ENCODE measurements at places on chromosomes 5 and 9. TPM values are rescaled to one million over a fixed set of nuclear protein-coding genes. Genes with fewer than 3 reads are reported as not detected.

FBN2 gene
- total RNA-seq: 1.8 TPM

DNA sequence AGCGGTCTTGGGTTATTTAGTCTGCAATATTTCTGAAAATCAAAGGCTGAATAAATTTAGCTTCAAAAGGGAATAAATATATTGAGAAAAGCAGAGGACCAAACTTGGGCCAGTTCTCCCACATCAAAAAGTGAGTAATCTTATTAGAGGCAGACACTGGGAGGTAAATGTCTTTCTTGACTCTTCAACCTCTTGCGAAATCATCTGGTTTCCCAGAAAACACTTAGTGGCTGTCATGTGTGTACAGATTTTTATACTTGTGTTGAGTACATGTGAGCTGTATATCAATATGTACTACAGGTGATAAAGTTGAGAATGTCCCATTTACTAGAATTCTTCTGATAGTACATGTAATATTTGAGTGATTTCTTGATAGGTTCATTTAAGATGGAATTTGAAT lies 454.9 kb downstream of the PRR16 start:
- DNase-seq: no peak
- no peaks in the 10 kb centered on the region for H3K27me3 ChIP-seq
- H3K36me3 ChIP-seq: no peaks in the 10 kb centered on the region
- H3K27ac ChIP-seq: no peak overlapping the region
- no peaks in the 10 kb centered on the region for H3K4me1 ChIP-seq

DNAJA1 gene
- 89.5 TPM for total RNA-seq

DNA sequence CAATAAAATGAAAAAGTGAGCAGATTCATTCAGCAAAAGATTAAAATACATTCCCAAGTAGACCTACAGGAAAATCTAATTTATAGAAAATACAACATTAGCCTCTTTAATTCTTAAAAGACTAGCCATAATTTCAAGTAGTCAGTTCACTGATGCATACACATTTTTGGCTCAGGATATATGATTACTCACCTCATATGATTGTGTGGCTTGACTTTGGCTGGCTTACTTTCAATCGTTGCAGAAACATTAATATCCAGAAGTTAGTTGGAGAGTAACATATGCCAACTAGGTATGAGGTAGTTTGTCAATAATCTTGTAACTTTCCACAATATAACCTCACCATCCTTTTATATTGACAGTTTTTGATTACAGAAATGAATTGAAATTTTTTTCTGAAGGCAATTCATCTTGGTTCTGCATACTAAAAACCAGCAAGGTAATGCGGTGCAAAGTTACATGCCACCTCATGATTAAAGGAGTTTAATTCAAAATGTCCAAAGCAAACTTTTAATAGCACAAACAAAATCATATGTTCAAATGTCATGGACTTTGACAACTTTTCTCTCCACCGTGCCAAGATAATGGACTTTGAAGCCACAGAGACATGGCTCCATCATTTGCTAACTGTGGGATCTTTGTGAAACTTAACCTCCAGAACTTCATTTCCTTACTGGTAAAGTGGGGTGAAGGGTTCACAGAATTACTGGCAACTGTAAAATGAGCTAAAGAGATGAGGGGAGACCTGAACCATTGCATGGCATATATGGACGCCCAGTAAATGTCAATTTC lies 76.6 kb upstream of the PAM start:
- H3K4me1 ChIP-seq: no peaks in the 10 kb centered on the region
- no peak overlapping the region for H3K27ac ChIP-seq
- no peak for DNase-seq
- no peaks in the 10 kb centered on the region for H3K27me3 ChIP-seq
- H3K36me3 ChIP-seq: no peaks in the 10 kb centered on the region
- no peak overlapping the region for H3K4me3 ChIP-seq

- DNase-seq: no peak
- no peak overlapping the region for H3K27ac ChIP-seq
- H3K36me3 ChIP-seq: no peaks in the 10 kb centered on the region
Measured at GRCh38 chr5:111779922-111780292, 22.9 kb upstream of the NREP start.

GRCh38 chr5:107553117-107553555 lies 117.6 kb downstream of the EFNA5 start:
- H3K27ac ChIP-seq: peak overlapping the region; percentile 27
- no peak for DNase-seq
- no peaks in the 10 kb centered on the region for H3K27me3 ChIP-seq

IGFBPL1 gene
- not detected for total RNA-seq

DNA sequence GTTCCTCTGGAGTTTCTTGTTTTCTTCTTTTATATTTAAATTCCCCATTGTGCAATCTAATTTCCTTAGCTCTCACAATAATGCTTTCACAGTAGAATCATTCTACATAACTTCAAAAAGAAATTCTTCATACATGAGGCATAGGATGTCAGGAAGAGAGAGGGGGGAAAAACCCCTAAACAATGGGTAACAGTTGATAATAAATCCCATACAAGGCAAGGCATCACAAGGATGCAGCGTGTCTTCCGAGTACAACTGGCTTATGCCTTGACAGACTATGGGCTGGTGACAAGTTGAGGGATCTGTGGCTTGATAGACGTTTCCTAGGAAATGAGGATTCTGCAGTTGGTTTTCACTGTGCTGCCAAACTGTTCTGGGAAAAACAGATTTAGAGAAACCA lies 247.4 kb downstream of the ARL15 start:
- no peak for DNase-seq
- H3K36me3 ChIP-seq: no peaks in the 10 kb centered on the region
- H3K27ac ChIP-seq: no peak overlapping the region
- H3K4me3 ChIP-seq: no peak overlapping the region

DNA sequence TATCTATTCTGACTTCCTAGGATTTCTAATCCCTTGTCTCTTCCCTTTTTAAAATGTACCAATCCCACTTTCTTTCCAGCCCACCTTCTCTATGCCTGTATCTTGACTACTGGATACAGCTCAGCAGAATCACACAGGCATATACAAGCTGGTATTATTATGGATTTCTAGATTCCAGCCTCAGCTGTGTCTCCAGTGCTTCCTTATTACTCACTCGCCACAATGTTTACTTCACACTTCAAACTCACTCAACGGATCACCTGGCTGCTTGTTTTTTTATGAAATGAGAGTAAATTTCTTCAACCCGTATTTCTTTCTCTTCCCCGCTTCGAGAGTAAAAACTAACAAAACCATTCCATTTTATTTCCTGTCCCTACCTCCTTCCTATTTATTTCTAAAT lies 38.8 kb downstream of the CWC27 start:
- H3K4me1 ChIP-seq: no peaks in the 10 kb centered on the region
- H3K4me3 ChIP-seq: no peak overlapping the region
- no peaks in the 10 kb centered on the region for H3K27me3 ChIP-seq
- DNase-seq: no peak
- no peak overlapping the region for H3K27ac ChIP-seq
- H3K36me3 ChIP-seq: no peaks in the 10 kb centered on the region
